Stimulated activated CD8-positive, alpha-beta memory T cell treated with anti-CD3 and anti-CD28 coated beads, Interleukin-2, amount 100 ng/mL, for 48 hours (primary cell): ENCODE measurements at places on chromosomes 6 and 20.

DNA sequence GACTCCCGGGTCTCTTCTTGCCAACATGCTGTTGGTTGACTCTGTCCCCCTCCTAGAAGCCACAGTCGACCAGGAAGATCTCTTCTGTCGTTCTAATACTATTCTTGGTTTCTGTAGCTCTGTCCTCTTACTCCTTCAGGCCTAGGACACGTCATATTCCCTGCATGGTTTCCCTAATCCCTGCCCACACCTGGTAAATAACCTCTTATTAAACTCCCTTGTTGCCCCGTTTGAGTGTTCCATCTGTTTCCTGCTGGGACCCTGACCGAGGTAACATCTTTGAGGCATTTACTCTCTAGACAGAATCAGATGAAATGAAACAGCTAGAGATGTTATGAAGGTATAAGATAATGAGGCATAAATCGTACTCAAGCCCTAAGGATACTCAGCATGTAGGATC, 68.1 kb downstream of the PLCB4 start:
- DNase-seq, result no peak

- DNase-seq, result peak; percentile 31
Measured at GRCh38 chr6:41428996-41429421, 93.6 kb downstream of the NCR2 start.

DNA sequence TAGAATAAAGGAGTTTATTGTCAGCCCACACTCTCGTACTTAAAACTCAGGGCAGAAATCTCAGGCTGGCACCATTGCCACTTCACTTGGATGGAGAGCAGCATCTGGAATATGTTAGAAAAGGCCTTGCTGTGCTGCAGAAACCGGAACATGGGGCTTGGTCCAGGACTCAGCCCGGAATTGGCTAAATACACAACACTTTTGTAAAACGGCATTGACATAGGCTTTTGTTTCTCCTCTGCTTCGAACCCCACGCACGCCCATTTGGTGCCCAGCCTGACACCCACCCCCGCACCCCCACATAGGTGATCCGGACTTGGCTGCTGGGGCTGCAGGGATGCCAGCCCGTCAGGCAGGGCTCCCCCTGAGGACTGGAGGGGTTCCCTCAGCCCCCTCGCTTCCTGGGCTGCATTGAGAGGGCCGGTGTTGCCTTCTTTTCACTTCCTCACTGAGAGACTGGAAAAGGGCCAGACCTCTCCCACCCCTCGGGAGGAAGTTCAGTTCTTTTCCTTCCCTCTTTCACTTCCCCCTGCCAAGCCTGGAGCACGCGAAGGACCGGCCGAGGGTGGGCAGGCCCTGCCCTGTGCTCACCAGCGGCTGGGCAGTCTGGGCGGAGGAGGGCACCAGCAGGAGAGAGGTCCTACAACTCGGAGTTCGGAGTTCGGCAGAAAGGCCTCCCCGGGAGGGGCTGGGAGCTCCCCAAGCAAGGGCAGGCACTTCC, 17.9 kb upstream of the CST3 start:
- no peak for DNase-seq

DNA sequence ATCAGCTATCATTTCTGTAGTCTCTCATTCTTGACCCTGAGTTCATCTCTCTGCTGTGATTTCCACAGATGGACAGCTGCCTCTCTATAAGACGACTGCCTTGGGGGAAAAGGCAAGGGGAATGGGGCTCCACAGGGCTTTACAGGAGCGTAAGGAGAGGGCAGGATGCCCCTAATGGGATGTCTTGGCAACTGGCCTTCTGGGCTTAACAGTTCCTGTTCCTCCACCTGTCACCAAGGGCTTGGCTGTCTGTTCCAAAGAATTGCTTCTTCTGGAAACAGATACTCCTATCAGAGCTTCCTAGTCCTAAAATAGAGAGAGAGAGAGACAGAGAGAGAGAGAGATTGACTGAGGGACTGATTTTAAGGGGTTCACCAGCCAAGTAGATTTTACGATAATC, 181.9 kb downstream of the TMEM200A start:
- no peak for DNase-seq

- no peak for DNase-seq
Measured at GRCh38 chr6:127188744-127189143, 70.3 kb downstream of the RSPO3 start.

GRCh38 chr20:44211177-44212039, 837 bp upstream of the OSER1 start:
- no peak for DNase-seq

DNA sequence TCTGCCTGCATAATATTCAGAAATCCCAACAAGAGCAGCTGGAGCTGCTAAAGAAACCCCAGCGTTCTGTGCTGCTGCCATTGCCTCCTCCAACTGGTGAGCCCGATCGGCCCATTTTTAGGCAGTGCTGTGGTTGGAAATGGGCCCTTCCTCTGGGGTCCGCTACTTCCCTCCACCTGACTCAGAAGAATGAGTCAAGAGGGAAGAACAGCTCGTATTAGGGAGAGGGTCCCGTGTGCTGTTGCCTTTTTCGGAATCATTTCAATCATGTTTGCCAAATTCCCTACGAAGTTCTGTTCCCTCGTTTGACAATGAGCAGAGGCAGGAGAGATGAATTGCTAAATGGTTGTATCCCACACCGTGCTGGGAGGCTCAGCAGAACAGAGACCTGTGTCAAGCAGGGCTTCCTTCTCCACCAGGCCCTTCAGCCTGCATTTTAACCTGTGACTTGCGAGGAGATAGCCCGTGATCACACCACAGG, 38.4 kb downstream of the THBS2 start:
- no peak for DNase-seq

GRCh38 chr6:7559651-7560385, 18.3 kb downstream of the DSP start:
- DNase-seq, result no peak

DNA sequence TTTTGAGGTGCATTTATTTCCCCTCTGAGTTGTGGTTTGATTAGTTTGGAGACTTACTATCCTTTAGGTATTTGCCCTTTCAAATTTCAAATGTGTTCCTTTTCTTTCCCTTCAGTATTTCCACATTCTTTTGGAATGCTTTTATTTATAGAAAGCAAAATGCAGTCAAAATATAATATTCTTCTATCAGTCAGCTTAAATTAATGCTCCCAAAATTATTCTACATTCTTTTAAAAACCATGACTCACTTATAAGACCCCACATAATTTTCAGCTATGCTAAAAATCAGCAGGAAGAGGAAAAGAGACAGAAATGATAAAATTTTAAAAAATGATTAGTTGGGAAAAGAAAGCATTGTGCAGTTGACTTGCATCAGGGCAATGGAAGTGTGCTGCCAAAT, 180.0 kb upstream of the SMLR1 start:
- no peak for DNase-seq

GRCh38 chr20:53276143-53276542, 304.0 kb downstream of the TSHZ2 start:
- DNase-seq, result no peak
